ENCODE measurements at places on chromosomes 5 and 9.

DNA sequence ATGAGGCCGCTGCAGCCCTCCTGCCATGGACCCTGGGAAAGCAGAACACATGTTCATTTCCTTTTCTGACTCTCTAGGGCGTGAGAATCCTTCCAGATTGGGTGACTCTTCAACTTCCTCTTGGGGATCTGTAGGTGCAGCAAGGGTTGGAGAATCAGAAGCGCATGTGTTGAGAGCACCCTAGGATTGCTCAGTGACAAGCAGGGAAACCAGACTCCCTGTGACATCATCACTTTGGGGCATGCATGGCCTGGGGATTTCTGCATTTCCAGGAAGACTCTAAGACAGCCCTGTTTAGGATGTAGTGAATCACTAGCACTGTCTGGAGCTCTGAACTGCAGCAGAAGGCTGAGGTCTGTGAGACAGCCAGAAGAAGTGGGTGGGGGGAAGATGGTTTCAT is 15.1 kb upstream of the LCP2 start:
- DNase-seq, result no peak

DNA sequence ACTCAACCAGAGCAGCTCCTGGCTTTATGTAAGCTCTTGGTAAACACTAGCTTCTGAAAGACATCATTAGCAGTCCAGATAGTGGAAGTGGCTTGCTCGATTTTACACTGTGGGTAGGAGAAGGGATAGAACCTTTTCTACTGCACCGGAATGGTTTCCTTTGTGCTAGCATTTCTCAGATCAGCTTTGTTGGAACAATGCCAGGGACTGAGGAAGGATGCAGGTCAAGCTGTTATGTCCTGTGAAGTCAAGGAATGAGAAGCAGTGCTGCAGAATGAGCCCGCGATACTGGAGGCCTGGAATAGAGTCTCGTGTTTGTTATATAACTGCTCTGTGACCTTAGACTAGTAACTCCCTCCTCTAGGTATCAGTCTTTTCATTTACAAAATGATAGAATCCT is 233.6 kb downstream of the GABRB2 start:
- no peak for DNase-seq

DNA sequence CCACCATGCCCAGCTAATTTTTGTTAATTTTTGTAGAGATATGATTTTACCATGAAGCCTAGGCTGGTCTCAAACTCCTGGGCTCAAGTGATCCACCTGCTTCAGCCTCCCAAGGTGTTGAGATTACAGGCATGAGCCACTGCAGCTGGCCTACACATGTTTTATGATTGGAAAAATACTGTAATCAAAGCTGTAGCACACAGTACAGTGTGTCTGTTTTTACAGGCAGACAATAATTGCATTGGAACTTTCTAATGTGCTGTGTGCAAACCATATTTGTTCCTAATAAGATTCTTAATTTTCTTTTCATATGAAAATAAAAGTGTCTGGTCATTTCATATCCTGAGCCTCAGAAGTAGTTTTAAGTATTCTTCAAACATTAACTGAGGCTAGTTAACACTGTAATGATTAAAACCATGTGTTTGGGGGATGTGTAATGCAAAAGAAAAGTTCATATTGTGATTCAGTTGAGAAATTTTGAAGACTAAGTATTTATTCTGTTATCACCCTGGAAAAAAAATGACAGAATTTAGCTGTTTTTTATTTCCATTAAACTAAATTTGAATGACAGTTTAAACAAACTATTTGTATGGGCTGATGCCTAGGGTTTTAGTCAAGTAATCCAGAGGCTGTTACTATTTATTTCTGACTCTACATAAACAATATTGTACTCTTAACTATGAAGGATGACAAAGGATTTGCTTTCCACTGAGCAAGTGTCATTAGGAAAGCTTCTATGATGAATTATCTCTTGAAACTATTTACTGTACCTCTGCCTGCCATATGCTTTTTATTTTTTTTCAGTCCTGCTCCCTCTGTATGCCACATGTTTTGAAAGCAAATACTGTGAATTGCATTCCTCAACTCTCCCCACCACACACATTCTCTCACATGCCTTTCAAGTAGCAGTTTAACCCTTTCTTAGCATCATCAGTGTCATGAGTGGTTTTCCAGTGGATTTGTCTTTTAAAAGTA is 111.5 kb downstream of the MTREX start:
- no peak for DNase-seq

GRCh38 chr9:126902210-126902609 is 12.4 kb upstream of the RALGPS1 start:
- DNase-seq, result no peak

DNA sequence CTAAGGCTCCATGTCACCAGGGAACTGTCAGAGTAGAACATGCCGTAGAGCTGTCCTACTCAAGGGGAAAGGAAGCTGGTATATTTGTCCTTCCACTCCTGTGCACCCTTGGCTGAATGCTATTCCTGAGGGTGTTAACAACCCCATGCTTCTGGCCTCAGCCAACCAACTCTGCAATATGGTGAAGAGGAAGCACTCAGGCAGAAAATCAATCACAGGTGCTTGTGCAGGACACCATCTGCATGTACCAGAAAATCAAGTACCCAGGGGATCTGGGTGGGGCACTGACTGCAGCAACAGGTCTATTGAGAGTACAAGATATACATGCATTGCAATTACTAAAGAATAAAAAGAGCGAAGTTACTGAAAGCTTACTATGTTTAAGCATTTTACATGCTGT is 51.4 kb upstream of the NEK6 start:
- no peak for DNase-seq

DNA sequence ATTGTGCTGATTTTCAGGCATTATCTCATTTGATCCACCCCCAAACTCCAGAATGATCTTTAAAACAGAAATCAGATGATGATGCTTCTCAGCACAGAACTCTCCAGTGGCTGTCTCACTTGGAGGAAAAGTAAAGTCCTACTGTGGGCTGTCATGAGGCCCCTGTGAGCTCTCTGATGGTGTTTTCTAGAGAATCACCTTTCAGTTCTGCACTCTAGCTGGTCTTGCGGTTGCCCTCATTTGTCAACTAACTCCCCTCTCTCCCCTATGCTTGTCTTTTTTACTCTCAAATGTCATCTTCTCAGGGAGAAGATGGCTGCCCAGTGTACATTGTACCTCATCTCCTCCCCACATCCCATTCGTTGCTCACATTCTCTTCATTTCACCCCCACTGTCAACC is 295.8 kb downstream of the MLLT3 start:
- no peak for DNase-seq
